ENCODE measurements at places on chromosomes 3 and 15.

DNA sequence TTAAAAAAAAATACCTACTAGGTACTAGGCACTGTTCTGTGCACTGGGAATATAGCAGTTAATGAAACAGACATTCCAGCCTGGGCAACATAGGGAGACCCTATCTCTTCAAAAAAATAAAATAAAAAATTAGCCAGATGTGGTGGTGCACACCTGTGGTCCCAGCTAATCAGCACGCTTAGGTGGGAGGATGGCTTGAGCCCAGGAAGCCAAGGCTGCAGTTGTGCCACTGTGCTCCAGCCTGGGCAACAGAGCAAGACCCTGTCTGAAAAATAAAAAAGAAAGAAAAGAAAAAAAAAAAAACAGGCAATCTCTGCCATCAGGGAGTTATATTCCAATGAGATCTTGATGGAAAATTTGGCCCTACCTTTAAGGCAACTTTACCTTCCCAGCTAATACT lies 115.1 kb upstream of the FLNB start:
- no peak for DNase-seq

- no peak for DNase-seq
These were observed 108.2 kb upstream of the UBE2E2 start for GRCh38 chr3:23094890-23095462.

GRCh38 chr3:58215317-58216025 lies 4.7 kb upstream of the DNASE1L3 start:
- no peak for DNase-seq

GRCh38 chr3:74287557-74287956 lies 326.9 kb downstream of the CNTN3 start:
- no peak for DNase-seq

- DNase-seq, result no peak
These were observed 288.6 kb downstream of the NTRK3 start for GRCh38 chr15:87967951-87968350.

GRCh38 chr3:20320489-20320888 lies 134.5 kb upstream of the SGO1 start:
- DNase-seq, result no peak

DNA sequence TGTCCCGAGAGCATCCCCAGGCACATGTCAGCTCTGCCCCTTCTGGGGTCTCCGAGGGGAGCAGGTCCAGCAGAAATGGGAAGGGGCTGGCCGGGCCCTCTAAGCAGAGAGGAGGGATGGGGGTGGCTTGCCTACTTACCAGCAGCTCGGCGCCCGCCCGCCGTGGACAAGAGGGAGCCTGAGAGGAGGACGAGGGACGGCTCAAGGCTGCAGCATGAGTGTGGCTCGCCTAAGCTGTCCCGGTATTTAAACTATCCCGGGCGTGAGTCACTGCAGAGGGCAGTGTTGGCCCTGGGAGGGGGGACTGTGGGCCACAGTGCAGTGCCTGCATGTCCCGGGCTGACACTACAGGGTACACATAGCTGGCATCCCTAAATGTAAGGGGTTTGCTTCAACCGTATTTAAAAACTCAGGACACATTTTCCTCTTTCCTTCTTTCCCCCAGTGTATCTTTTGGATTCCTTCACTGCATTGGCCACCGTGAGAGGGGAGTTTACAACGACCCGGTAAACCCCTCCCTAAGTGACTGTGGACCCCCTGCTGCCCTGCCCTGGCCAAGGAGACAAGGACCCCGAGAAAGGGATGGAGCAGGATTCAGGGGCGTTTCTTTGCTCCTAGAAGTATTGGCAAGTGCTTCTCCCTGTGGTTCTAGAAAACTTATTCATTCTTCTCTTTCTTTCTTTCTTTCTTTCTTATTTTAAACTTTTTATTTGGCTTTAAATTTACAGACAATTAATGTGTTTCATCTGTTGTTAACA lies at the start of gene LRRC15:
TSS of gene LRRC15 (minus strand) at position 222 of the 758 bp plus-strand sequence. CDS start 8,700 bp downstream, outside the sequence.
- peak; percentile 19 for DNase-seq

DNA sequence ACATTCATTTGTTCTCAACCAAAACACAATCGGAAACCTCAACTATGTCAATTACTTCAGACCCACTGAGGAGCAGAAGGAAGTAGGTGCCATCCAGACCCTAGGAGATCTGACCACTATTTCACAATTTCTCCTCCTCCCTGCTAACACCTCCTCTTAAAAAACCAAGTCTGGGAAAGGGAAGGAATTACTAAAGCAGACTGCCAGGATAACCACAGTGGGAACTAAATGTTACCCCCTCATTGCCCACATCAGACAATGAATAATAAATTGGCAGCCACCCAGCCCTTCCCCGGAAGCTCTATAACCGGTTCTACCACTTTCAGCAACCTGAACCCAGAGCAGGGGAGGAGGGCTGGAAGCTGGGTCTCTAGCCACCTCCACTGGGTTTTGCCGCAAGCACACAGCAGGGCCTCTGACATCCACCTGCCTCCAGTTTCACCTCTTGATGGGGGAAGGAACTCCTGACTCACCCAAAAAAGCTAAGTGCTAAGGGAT lies 17.6 kb downstream of the C15orf62 start:
- DNase-seq, result peak; percentile 84

DNA sequence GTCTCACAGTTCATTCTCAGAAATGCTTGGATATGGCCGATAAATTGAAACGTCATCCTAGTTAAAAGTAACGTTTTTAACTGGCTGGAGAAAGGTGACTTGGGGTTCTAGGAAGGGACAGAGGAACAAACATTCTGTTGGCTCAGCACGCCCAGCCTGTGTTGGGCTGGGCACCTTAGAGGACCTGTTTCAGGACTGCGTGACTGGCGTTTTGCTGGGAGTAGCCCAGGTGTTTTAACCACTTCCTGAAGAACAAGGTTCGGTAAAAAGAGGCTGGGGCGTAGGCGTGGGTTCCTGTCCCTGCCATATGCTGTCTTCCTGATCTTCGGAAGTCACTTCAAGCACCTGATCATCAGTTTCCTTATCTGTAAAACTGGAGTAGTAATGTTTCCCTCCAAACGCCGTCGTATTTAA lies 1.1 kb upstream of the TLNRD1 start:
- DNase-seq, result peak; percentile 44

GRCh38 chr3:67700596-67700995 lies 46.2 kb upstream of the SUCLG2 start:
- no peak for DNase-seq

DNA sequence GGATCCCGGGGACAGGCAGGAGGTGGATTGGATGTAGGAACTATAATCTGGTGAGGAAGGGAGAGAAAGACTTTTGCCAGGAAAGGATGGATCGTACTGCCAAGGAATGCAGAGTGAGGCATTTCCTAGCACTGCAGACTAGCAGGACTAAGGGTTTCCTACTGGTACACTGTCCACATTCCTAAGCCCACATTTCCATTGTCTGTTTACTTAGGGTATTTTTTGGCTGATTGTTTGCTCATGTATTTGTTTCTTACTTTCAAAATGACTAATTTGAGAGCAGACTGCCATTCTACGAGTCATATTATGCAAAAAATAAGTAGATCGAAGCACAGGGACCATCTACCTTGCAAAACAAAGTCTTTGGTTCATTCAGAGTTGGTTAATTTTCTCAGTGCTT lies 1029.5 kb upstream of the NR2F2 start:
- no peak for DNase-seq

DNA sequence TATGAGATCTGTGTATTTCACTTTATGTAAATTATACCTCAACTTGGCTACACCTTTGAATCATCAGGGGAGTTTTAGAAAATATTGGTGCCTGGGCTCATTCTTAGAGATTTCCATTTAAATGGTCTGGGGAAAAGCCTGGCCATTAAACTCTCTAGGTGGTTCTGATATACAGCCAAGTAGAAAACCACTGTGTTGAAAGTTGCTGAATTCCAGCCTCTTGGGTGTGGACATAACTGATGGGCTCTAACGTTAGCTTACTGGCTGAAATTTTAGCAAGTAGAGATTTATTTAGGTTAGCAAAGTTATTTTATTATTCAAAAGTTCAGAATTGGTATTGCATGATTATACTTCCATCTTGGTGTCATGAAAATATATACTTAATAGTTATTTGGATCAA lies 84.1 kb downstream of the ATG7 start:
- no peak for DNase-seq

- peak; percentile 54 for DNase-seq
These were observed 268.6 kb downstream of the SV2B start for GRCh38 chr15:91368611-91369010.

GRCh38 chr3:157077565-157077991 lies 82.4 kb downstream of the CCNL1 start:
- DNase-seq, result no peak

DNA sequence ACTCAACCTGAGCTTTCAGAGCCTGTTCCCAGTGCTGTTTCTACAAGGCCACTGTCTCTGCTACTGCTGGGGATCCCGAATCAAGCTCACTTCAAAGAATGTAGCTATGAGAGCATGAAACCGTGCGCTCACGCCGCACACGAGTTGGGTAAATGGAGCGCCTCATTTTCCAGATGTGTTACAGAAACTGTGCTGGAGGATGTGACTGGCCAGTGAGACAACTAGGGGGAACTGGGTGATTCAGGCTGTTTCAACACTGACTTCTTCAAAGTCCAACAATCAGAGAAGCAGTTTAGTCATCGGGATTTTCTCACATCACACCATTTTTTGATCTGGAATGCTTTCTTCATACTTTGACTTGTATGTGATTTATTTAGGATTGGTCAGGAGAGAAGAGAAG lies 3.5 kb downstream of the ZNF710 start:
- DNase-seq, result peak; percentile 88

DNA sequence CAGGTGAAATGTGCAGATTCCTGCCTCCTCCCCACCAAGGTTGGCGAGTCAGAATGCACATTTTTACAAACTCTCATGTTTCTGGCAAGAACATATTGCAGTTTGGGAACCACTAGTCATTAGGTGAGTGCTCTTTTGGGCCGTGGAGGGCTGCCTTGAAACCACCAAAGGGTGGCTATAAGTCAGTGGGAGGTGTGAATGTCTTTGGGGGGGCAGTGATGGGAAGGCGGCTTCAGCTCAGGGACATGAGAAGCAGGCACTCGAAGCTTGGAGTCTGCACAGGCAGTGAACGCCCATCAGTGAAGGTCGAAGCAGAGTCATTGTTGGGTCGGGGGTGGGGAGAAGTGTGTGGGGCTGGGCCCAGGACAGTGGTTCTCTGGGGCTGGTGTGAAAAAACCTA lies 1.1 kb downstream of the NOX5 start:
- DNase-seq, result no peak

DNA sequence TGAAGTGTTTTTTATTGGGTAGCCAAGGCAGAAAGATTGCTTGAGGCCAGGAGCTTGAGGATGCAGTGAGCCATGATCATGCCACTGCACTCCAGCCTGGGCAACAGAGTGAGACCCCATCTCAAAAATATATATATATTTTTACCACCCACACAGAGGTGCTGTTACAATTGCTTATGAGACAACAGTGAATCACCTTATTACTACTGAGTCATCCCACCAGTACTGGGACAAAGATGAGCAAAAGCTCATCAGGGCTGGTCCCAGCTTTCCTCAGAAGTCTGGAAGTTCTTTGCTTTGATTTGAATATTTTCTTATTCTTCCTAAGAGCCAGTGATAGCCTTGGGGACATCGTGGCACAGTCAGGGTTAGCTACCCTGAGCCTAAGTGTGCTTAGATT lies 207.7 kb downstream of the SOX2 start:
- no peak for DNase-seq

DNA sequence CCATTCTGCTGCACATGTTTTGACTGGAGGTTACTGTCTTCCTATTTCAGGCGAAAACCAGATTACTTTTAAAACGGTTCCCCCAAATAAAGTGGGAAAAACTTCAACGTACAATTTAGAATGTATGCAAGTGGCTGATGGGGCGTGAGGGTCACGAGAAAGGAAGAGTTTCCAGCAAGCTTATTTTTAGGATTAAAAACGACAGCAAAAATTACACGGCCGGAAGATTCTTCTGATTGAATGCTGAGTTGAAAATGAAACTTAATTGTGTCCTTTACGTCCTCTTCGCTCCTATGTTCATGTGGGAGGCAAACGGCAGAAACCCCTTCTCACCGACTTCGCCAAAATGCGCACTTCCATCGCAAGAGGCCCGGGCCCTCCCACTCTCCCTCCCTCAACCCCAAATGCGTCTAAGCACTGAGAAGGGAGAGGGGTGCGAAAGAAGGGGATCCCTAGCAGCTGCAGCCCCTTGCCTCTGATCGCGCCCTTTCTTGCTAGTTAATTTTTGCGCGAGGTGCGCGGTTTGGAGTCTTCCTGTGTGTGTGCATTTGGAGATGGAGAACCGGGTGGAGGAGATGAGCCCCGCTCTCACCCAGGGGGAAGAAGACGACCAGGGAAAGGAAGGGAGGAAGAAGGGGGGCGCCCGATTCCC lies 656 bp downstream of the CD47 start:
- peak; percentile 71 for DNase-seq

GRCh38 chr3:38560284-38560683 lies 64.1 kb downstream of the EXOG start:
- DNase-seq, result no peak

- peak; percentile 58 for DNase-seq
These were observed 158.6 kb upstream of the RGMA start for GRCh38 chr15:93247466-93248121.

- peak; percentile 69 for DNase-seq
These were observed 31.5 kb downstream of the KCNAB1 start for GRCh38 chr3:156151824-156152428.

DNA sequence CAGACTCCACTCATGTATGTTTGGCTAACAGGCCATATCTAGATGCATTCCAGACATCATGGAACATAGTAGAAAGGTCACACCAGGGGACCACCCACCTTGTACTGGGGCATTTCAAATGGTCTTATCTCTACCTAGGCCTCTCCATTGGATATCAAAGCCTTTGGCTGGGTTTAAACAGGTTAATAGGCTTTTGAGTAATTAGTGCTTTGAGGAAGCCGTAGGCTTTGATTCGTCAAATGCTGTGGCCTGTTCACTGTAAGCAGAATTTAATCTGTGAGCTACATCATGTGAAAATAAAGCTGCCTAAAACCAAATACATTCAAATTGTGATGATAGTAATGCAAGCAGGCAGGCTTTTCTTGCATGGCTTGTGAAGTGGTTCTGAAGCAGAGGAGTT lies 129.5 kb downstream of the ST8SIA2 start:
- no peak for DNase-seq

GRCh38 chr3:82520846-82521245 lies 759.4 kb upstream of the GBE1 start:
- DNase-seq, result no peak

DNA sequence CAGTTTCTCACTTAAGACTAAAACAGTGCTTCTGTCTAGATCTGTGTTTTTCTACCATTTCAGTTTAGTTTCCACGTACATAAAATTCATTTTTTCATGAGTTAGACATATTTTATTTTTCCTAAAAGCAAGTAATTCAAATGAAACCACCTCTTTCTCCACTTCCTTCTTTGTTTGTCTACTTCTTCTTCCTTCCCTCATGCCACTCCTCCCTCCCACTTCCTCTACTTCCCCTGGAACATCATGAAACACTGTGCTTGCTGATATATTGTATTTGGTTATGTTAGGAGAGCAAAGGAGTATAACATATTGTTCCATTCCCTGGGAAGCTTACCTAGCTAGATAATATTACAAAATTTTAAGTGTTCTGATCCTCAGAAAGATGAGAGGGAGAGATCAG lies 36.7 kb upstream of the GOLGA8B start:
- DNase-seq, result no peak

GRCh38 chr15:70528270-70528706 lies 235.1 kb downstream of the UACA start:
- DNase-seq, result peak; percentile 89

Measured in NB4 (cell line).